ENCODE measurements at places on chromosomes 5 and 9.

DNA sequence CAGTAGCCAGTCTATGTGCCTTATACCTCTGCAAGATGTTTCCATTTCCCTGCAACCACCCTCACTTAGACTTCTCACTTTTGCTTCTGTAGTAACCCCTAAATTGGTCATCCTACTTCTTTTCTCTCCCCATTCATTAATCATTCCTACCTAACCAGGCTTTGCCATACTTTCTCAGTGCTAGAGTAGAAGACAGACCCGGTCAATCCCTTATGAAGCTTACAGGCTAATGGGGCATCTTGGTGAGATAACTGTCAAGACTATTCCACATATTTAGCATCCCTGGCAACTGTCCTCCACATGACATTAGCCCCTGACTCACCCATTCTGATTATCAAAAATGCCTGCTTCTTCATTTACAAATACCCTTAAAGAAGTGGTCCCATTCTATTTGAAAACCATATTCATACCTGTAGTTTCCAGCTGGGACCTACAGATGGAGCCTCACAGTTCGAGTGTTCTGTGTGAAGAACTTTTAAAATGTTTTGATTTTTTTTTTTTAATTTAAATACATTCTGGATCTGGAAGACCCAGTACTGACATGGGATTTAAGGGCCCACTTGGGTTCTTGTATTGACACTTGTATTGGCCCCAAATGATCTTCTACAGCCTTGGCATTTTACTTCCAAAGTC lies 21.0 kb downstream of the F2RL2 start:
- DNase-seq, result no peak

- DNase-seq, result no peak
These were observed 8.4 kb upstream of the RGS7BP start for GRCh38 chr5:64497386-64497785.

- DNase-seq, result peak; percentile 15
These were observed 315.6 kb downstream of the MTRR start for GRCh38 chr5:8184455-8185063.

DNA sequence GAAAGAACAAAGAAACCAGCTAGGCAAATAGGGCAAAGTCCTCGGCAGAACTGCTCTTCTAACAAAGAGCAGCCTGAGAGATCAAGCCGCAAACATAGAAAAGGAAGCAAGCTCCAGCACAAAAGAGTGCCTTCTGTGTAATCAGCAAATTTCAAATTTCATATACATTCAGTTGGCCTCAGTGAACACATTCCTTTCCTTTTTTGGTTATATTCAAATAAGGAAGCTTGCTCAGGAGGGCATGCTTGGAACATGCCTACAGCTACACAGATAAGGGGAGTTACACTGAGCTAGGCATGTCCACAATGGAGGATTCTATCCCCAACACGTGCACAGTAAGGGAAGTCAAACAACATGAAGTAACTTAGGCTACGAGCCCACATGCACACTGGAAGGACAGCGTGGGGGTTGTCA lies 23.4 kb downstream of the IL33 start:
- DNase-seq, result no peak

DNA sequence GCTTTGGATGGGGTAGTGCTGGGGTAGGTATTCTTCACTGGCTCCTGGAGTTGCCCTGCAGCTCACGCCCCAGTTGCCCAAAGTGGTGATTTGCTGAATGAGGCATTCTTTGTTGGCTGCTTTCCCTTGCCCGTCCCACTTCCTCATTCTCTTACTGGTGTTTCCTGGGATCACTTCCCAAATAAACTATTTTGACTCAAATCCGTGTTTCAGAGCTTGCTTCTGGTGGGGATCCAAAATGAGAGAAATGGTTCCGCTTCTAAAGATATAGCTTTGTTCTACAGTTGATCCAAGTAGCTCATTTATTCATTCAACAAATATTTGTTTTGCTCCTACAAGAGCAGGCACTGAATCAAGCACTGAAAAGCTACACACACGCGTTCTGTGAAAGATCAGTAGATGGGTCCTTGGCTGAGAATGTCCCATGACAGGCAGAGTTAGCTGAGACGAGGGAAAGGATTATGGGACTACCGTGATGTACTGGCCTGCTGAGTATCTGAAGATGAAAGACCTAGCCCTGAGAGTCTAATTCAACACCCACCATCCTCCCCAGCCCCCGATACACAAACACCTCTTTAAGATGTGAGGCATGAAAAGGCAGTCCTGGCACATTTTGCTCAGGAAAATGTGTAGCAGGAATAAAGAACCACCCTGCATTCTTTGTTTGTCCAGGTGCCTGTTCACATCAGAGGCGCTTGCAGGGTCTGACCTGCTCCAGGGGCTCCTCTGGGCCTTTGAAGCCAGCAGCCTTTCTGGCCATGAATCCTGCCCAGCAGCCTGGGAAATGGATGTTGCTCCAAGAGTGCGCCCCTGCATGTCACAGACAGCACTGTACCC lies 143.1 kb upstream of the RANBP3L start:
- DNase-seq, result peak; percentile 63

DNA sequence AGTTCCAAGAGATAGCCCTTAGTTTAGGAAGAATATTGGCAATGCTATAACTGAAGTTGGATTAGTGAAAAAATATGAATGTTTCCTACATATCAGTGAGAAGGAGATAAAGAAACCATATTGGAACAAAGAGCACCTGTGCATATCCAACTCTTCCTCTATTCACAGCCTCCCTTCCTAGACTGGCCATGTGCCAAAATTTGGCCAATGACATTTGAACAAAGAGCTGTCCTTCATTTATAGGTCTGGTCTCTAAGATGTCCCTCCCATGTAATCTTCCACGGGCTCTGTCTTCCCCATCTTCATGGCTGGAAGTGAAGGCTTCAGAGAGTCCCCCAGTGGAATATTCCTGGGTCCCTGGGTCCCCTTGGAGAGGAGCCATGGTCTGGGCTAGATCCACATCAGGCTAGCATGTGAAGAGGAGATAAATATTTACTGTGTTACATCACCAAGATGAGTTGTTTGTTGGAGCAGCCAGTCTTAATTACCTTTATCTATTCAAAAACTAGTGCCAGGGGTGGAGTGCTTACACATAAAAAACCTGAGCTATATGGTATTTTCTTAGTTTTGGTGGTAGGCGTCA lies 190.0 kb upstream of the S1PR3 start:
- no peak for DNase-seq

DNA sequence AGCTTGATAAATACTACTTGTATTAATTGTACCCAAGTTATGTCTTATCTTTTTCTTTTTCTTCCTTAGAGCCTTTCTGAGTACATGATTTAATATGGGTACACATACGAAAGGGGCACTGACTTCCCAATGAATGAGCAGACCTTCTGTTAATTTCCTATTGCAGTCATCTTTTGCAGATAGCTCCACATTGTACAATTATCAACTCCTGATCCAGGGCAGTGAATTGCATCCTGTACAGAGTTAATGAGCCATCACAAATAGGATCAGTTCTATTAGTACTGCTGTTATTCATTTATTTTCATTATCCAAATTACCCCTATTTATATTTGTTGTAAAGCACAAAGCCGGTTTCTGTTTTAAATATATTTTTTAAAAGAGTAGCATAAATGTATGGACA lies 105.6 kb downstream of the ADAMTSL1 start:
- DNase-seq, result no peak

- DNase-seq, result peak; percentile 70
These were observed 154.3 kb downstream of the SPOCK1 start for GRCh38 chr5:137344723-137345322.

All from globus pallidus (tissue), 1 donor.